ENCODE measurements at places on chromosomes 16 and 17.
A peak's percentile ranks its signal among the peaks of the same experiment; 100 is the strongest.

DNA sequence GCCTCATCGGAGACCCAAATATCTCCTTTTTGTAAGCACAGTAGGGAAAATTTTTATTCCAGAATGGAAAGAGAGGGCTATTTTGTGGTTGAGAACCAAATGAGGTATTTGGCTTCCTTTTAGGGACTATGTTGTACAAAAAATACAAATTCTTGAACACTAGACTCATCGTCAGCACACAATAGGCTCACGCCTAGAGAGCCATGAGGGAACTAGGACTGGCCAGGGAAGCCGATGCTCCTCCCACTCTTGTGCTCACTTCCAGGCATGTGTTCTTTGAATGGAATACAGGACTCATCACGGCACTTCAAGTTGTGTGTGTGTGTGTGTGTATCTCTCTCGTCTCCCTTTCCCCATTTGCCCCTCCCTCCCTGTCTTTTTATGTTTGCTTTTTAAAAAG is 17.8 kb upstream of the BLMH start:
- DNase-seq = no peak

DNA sequence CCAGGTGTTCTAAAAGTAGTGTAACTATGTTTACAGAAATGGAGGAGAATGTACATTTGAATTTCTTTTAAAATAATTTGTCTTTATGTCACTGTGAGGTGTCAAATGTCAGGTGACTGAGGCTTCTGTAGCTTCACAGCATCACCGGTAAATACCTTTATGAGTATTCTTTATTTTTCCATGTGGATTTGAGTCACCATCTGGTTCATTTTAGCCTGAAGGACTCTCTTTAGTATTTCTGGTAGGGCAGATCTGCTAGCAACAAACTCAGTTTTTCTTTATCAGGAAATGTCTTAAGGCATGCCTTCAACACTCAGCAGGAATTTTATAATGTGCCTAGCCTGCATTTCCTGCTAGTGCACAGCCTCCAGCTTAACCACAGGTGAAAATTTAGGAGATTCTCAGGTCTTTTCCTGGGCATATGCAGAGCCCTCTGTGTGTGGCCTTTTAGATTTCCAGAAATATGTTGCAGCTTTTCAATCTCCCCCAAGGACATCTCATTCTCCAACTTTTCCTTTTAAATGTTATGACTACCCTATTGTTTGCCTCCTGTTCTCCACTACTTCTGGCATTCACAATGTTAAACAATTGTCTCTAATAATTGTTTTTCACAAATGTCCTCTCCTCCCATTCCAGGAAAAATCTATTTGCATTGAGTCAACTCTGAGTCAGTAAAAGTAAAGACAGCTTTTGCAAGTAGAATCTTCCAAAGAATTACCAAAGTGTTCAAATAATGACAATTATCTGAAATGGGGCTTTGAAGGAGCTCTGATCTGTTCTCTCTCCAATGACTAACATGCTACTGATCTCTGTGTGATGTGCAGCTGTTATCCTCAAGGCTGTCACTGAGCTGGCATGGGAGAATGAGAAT is 239.4 kb upstream of the CPHXL start:
- DNase-seq = no peak

GRCh38 chr17:16881239-16881924 is 90.5 kb downstream of the TNFRSF13B start:
- DNase-seq = peak; percentile 19

DNA sequence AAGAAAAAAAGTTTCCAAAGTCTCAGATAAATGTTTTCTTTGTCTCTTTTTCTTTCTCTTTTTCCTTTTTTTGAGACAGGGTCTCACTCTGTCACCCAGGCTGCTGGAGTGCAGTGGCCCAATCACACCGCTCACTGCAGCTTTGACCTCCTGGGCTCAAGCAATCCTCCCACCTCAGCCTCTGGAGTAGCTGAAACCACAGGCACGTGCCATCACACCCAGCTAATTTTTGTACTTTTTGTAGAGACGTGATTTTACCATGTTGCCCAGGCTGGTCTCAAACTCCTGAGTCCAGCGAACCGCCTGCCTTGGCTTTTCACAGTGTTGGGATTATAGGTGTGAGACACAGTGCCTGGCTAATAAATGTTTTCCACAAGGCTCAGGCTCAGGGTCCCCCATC is 53.3 kb upstream of the KSR1 start:
- DNase-seq = no peak

DNA sequence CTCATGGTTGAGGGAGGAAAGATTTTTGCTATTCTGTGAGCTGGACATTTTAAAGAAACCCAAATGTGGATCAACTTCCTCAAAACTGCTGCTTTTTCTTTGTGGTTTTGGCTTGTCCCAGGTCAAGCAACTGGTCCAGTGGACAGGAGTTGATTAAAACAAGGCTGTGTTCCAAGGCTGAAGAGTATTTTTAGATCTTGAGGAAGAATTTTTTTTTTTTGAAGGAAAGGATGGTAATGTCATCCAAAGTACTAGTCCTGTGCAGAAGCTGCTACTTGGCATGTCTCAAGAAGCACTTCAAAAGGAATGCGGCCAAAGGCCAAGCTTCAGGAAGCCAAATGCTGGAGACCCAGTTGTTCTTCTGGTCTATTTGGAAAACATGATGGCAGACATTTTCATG is 8.0 kb upstream of the MYH2 start:
- no peak for DNase-seq

DNA sequence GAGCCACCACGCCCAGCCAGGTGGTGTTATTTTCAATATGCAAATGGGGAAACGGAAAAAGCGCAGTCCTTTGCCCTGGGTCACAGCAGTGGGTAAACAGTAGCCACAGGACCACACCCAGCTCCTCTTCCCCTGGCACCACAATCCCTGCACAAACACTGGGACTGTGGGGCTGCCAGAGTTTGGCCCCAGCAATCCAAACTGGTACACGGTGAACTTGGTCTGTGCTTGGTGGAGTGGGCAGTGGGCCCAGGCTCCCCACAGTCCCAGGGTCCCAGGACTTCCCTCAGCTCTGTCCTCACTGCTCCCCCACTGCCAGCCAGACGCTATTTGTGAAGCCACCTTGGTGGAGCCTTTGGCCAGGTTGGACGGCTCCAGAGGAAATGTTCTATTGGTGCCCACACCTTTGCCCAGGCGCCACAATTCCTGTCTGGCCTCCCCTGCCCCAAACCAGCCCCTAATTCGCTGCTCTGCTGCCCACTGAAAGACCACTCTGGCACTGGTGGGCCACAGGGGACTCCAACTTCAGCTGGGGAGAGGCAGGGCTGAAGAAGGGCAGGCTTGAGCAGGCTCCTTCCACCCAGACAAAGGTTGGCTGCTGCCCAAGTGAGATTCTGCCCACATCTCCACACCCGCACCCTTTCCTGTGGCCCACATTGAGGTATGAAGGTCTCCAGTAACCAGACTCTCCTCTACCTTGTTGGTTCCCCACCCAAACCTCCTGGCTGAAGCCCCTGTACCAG is 2.1 kb downstream of the CHAD start:
- DNase-seq = no peak

DNA sequence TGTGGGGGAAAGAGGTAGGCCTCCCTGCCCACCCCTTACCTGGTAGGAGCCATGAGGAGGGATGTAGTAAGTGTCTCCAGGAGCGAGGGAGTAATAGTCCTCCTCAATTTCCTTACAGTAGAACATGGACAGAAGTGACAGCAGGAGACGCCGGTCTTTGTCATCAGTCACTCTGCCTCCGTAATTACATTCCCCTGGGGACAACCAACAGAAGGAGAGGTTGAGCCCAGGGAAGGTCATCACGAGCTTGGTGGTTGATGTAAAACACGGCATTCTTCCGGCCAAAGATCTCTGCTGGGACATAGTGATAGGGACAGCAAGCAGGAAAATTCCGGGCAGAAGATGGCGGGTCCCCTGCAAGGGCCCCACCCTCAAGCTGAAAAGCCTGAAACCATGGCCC is 47.9 kb downstream of the LYRM1 start:
- no peak for DNase-seq

- DNase-seq = no peak
These were observed 4.1 kb downstream of the SLC9A5 start for GRCh38 chr16:67252609-67253497.

- no peak for DNase-seq
These were observed 11.2 kb downstream of the CHD9NB start for GRCh38 chr16:53041320-53042051.

DNA sequence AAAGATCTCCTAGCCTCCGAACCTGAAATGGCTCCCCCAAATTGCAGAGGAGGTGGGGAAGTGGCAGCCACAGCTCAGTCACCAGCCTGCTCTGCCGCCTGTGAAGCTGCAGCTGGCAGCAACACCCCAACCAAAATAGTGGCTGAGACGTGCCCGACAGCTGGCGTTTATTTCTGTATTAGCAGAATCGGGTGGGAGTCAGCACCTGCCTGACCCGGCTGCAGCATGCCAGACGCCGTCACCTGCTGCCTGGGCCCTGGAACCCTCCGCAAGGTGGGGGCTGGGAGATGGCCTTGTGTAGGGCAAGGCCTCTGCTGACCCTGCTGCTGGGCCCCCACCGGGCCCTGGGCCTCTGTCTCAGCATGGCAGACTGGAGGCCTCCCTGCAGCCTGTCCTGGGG is 17.5 kb upstream of the PABPN1L start:
- DNase-seq = no peak

DNA sequence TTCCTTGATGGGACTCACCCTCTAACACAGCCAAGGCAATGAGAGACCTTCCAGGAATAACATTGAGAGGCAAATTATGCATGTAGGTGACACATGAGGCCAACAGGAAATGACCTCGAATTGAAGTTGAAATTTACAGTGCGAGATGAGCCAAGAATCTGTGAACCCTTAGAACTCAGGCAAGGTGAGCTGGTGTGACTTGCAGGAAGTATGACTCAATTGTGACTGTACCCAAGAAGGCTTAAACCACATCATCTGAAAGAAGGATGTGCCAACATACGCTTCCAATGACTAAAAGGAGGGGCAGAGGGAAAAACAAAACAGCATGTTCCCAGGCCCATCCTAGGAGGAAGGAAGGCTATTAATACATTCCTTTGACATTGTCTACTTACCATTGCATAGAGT is 44.8 kb downstream of the PITPNC1 start:
- no peak for DNase-seq

GRCh38 chr17:64580384-64581315 is 73.9 kb downstream of the CEP95 start:
- no peak for DNase-seq

DNA sequence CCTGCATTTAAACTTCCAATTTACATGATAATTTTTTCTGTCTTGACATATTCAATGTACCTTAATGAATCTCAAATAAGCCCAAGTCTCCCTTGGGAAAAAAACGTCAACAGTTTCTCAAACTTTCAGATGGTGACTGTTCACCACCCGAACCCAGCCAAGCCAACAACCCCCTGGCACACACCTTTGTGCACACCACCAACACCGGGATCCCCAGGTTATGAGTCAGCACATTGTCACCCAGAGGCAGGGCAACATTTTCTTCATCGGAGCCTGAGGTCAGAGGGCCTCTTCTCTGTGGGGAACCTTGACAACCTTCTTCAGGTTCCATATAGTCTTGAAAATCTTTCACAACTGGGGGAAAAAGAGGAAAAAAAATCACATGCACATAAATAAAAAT is 15.5 kb downstream of the DYNC1LI2 start:
- DNase-seq = no peak

DNA sequence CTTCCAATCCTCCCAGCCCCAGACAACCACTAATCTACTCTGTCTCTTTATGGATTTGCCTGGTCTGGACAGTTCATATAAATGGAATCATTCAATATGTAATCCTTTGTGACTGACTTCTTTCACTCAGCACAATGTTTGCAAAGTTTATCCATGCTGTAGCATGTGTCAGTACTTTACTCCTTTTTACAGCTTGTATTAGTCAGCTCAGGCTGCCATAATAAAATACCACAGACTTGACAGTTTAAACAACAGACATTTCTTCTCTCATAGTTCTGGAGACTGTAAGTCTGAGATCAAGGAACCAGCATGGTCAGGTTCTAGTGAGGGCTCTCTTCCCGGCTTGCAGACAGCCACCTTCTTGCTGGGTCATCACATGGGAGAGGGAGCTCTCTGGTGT is 41.3 kb downstream of the GPRC5B start:
- DNase-seq = no peak

GRCh38 chr16:86391984-86392383 is 118.3 kb upstream of the FOXF1 start:
- no peak for DNase-seq

DNA sequence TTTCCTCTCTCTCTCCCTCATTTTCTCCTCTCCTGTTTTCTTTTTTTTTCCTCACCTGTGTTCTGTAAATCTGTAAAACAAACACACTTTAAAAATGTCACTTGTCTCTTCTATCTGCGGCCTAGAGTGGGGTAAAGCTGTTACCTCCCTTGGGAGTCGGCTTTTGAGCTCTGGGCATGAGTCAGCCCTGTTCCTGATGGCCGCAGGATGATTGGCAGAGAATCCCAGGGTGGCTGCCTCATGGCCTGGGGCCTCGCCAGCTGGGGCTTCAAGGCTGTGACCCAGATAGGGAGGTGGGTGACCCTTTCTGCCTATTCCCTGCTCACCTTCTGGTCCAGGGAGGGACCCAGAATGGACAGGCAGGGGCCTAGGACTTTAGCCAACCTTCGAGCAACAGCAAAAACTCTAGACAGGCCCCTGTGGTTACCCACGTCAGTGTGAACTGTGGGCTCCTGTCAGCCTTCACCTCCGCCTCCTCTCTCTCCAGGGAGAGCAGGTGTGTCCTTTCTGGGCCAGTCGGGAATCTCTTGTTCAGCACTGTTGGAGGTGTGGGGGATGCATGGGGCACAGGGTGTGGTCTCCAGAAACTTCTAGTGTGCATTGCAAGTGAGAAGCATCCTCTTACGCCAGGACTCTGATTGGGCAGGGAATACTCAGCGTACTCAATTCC is 87.4 kb downstream of the RAP1GAP2 start:
- no peak for DNase-seq

- DNase-seq = no peak
These were observed 4.4 kb upstream of the CYB561 start for GRCh38 chr17:63450551-63450950.

DNA sequence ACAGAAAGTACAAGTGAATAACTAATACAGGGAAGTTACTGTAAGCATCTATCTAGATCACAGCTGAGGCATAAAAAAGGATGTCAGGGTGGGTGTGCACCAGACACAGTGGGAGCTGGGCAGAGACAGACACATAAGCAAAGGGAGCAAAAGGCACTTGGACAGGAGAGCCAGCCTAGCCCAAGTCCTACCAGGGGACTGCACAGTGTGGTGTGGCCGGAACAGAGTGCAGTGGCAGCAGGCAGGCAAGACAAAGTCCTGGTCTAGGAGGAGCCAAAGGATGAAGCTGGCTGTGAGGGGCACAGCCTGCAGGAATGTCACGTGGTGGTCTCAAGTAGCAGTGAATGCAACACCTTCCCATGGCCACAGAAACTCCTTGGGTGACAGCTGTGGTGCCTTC is 21.9 kb downstream of the RAD51D start:
- no peak for DNase-seq

Data from esophagus muscularis mucosa (tissue), 4 donors.